Left hindlimb (tissue), 1 donor: ENCODE measurements at places on chromosomes 1 and 21.

GRCh38 chr1:57019236-57019839, 53.5 kb upstream of the C8B start:
- DNase-seq, result no peak

DNA sequence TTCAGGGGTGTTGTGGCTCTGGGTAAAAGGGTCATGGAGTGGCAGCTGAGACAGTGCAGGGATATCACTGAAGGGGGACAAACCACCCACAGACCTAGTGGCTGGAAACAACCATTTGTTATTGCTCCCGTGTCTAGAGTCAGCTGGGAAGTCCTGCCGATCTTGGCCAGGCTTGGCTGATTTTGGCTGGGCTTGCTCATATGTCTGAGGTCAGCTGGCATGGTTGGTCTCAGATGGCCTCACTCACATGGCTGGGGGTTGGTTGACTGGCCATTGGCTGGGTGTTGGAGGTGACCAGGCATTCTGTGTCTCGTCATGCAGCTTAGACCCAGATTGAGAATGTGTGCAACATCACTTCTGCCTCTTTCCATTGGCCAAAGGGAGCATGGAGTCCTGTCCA, 203.8 kb upstream of the POU3F1 start:
- DNase-seq, result no peak

DNA sequence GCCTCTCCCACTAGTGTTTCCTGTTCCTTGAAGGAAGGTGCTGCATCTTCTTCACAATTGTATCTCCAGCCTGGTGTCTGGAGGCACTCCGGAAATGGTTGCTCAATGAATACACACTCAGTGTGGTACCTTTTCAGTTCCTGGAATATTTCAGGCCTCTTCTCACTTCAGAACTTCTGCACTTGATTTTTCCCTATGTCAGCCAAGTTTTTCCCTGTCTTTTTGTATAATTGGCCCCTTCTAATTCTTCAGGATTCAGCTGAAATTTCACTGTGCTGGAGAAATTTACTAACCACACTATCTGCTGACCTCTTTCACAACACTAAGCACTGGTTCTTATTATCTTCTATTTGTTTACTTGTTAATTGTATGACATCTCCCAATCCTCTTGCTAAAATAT, 61.2 kb upstream of the MAP10 start:
- DNase-seq, result no peak

DNA sequence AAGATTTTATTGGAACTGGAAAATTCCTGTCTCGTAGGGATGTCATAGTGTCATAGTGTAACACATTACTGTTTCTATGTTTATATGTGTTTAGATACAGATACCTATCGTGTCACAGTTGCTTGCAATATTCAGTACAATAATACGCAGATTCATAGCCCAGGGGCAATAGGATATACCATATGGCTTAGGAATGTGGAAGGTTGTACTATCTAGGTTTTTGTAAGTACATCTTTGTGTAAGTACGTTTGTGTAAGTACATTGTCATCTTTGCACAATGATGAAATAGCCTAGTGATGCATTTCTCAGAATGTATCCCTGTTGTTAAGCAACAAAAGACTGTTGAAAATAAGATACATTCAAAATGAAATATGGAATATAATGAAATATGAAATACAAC, 68.9 kb downstream of the CAMTA1 start:
- DNase-seq, result no peak

- DNase-seq, result no peak
Observed at GRCh38 chr1:192811594-192812239, 2.9 kb downstream of the RGS2 start.

GRCh38 chr1:178693366-178693765, 31.7 kb upstream of the RALGPS2 start:
- DNase-seq, result no peak

GRCh38 chr1:11377001-11377583, 101.9 kb upstream of the DISP3 start:
- no peak for DNase-seq

- DNase-seq, result no peak
Observed at GRCh38 chr1:161936786-161937185, 86.9 kb downstream of the OLFML2B start.

GRCh38 chr1:218466341-218467010, 121.3 kb downstream of the TGFB2 start:
- DNase-seq, result no peak

DNA sequence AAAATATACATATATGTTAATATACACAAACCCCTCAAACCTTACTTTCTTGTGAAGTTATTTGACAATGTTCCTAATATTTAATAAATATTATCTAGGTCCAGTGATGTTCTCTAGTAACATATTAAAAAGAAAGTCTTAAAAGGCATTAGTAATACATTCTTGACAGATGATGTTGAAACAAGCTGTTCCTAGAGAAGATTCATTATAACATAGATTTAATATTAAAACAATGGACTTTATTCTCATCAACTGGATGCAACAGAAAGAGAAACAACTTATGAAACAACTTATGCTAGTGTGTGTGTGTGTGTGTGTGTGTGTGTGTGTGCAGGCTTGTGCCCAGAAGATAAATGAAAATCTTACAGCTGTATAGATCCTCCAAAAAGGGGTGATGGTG, 68.5 kb upstream of the PLXNA2 start:
- no peak for DNase-seq

- no peak for DNase-seq
Observed at GRCh38 chr1:211830055-211830327, 572 bp downstream of the LPGAT1 start.

GRCh38 chr1:226404063-226404903, 3.6 kb downstream of the PARP1 start:
- no peak for DNase-seq

DNA sequence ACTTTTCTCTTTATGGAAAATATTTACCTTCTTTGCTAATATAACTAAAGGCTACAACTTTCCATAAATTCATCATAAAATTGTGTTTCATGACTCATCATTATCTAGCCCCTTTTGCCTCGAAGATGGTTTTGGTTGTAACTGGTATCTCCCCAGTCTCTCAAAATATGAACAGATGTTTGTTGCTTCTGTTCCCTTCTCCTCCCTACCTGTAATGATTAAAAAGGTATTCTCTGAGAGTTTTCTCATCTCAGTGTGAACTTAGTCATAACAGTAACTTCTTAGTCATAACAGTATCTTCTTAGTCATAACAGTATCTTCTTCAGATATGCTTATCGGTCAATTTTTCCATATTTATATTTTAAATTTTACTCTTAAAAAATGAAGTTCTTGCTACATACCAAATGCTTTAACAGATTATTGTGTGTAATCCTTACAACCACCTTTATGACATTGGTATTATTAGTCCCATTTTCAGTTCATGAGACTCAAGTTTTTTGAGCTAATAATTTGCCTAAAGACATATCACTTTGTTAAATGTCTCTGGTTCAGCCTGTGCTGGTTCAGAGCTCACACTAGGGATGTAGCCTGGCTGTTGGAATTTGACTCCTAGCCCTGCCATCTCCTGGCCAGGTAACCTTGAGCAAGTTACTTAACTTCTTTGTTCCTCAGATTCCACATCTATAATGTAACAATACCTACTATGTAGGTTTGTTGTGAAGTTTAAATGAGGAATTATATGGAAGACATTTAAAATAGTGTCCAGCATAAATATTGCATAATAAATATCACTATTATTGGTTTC, 32.6 kb downstream of the ATP1B1 start:
- DNase-seq, result no peak

DNA sequence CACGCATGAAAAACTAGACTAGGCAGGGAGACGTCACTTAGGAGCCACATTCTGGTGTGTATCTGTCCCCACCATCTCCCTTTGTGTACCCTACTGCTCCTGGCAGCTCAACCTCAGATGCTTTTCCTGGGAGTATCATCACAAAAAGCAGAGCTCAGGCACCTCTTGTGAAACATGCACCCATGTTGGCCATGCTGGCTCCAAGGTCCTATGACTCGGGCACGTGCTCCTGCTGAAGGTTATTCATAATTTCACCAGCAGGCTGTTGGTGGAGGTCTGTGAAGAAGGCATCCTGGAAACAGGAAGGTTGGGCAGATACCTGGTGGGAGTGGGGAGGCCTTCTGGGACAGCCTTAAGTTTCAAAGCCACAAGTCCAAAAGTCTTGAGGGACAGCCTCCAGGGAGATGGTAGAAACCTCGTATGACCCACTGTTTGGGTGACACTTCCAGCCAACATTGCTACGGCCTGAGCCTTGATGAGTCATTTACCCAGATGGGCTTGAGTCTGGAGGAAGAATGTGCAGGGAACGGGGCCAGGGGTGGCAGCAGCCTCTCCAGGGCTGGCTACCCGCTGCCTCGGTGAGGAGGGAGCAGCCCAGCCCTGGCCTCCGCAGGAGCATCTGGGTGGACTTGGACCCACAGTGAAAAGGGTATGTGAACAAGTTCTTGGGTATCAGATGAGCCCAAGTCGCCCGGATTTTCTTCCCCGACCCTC, 75.8 kb downstream of the PGBD5 start:
- DNase-seq, result no peak

DNA sequence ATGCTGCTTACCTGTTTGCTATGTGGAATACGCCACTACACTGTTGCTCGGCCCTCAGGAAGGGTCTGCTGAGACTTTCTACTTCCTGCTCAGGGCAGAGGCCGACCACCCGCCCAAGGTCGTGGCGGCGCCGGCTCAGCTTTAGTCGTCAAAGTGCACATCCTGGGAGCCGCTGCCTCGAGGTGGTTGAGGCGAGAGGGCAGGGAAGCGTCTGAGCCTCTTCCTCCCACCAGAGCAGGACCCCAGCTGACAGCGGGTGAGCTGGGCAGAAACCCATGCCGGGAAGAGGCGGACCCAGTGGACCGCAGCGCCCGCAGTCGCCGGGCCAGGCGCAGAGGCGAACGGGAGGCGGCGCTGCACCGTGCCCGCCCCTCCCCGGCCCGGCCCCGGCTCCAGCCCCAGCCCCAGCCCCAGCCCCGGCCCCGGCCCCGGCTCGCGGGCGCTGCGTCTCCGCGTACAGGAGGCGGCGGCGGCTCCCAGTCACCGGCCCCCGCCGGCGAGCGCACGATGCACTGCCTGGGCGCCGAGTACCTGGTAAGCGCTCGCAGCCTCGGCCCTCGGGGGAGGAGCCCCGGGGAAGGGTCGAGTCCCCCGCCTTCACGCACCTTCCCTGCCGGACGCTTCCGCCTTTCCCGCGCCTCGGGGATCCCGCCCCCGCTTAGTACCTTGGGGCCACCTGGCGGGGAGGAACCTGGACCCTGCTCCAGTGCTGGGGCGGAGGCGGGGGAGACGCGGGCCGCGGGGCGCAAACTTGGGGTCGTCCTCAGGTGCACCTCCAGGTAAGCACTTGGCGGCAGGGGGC, at the start of gene SLC44A3:
Gene SLC44A3, plus strand, starts transcription at position 413 of the 802 bp plus-strand sequence. Its CDS starts 95 bp downstream, at position 508.
- DNase-seq, result peak; percentile 71

DNA sequence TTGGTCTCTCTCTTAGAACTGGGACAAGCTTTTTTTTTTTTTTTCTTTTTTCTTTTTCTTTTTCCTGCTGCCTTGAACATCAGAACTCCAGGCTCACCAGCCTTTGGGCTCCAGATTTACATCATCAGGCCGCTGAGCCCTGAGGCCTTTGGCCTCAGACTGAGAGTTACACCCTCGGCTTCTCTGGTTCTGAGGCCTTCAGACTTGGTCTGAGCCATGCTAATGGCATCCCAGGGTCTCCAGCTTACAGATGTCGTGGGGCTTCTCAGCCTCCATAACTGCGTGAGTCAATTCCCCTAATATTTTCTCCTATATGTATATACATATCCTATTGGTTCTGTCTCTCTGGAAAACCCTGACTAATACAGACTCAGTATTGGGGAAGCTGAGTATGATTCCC, 36.5 kb upstream of the RC3H1 start:
- DNase-seq, result no peak

GRCh38 chr1:87834941-87835340, 506.3 kb downstream of the LMO4 start:
- DNase-seq, result no peak

DNA sequence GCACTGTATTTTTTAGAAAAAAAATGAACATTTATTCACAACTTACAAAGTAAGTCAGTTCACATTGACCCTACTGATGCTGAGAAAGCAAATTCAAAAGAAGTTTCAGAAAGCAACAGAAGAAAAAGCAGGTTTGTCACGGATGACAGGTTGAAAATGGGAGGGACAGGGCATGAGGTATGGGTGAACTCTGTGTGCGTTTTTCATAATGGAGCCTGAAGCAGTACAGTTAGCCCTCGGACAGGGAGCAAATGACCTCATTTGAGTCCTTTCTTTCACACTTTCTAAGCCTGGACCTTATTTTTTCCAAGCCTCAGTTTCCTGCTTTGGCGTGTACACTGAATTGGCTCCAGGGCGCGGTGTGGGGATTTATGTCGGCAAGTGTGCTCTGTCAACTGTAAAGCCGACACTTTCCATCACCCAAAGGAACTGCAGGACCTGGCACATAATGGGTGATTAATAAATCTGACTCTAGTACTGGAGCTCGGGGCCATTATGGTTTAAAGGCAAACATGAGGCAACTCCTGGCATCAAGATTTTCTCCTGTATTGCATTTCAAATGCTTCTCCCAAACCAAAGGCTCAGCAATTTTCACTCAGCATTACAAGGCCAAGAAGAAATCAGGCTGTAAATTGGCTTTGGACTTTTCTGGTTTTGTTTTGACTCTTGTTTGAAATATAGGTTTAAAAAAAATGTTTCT, 345.5 kb upstream of the DUSP10 start:
- DNase-seq, result no peak

GRCh38 chr1:223430236-223430635, 37.0 kb downstream of the CCDC185 start:
- DNase-seq, result peak; percentile 35

DNA sequence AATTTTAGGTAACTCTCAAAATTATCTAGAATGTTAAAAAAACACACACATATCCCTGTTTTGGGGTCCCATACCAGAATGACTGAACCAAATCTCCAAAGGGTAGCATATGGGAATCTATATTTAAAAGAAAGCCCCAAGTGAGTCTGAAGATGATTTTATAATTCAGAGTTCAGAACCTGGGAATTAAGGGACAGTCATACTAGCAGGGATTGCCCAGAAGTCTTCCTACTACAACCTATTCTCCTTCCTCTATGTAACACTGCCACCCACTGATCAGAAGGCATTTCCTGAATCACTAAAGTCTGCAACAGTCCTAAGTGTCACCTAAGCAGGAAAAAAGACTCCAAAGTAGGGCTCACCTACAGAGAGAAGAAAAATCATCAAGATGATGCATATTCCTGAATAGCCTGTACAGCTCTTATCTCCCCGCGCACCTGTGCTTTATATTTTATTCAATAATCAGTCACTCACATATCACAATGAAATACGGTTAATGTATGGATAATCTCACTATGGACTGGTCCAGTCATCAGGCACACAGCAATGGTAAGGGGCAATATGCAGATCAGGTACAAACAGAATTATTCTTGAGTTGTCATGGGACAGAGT, 4.9 kb downstream of the RGS1 start:
- no peak for DNase-seq
